RPMI7951 (cell line): ENCODE measurements at places on chromosomes 1 and 21. TPM values are rescaled to one million over a fixed set of nuclear protein-coding genes. Genes with fewer than 3 reads are reported as not detected.
A peak's percentile ranks its signal among the peaks of the same experiment; 100 is the strongest.

GRCh38 chr1:2385606-2386280 is 5.6 kb downstream of the MORN1 start:
- no peak for DNase-seq

GRCh38 chr21:35593000-35593502 is 467.3 kb downstream of the SETD4 start:
- peak; percentile 25 for DNase-seq

The SLAMF9 gene
- 0.60 and 0.88 TPM in 2 replicates for total RNA-seq

The LRRC3 gene
- total RNA-seq, result 1.6 and 1.9 TPM in 2 replicates

GRCh38 chr1:183137782-183138181 is 48.3 kb upstream of the LAMC2 start:
- DNase-seq, result no peak

- DNase-seq, result no peak
Measured at GRCh38 chr21:41897047-41897669, 18.0 kb upstream of the PRDM15 start.

DNA sequence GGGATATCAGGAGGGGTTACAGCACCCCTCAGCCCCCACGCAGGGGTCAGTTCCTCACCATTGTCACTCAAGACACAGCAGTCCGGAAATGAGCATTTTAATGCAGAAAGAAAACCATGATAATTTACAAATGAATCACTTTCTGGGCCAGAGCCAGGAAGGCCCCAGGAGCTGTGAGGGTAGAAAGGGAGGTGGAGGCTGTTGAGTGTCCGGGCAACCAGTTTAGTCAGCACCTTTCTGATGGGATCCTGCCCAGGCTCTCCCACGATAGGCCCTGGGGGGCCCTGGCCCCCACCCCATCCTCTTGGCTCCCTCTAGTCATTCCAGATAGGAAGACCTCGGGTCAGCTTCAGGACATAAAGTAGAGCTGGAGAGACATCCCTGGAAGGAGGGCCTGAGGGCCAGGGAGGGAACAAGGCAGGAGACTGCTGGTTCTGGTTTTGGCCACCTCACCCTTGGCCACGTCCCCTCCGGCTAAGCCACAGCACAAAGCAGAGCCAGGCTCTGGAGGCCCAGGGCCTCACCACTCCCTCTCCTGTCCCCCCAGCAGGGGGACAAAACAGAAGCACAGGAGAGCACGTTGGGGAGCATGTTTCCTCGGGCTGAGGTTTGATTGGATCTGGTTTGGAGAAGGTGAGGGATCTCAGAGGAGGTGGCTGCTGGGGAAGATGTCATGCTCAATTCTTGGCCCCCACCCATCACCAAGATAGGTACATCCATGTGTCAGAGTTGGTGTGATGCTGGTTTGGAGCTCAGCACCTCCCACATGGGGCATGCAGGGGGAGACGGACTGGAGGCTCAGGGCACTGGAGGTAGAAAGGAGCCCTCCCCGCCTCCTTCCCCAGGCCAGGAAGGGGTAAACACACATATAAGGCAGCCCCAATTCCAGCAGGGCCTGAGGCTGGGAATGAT is 20.6 kb downstream of the ETNK2 start:
- peak; percentile 95 for DNase-seq

The DIO1 gene
- total RNA-seq, result 0.39 TPM in 1 of 2 replicates, not detected in the other

The TMEM82 gene
- not detected in 2 replicates for total RNA-seq

The SYT11 gene
- total RNA-seq, result 8.5 and 10.9 TPM in 2 replicates

The LAX1 gene
- total RNA-seq, result 0.36 TPM in 1 of 2 replicates, not detected in the other

The NBPF1 gene
- 13.4 and 18.9 TPM in 2 replicates for total RNA-seq

The A3GALT2 gene
- not detected in 2 replicates for total RNA-seq

DNA sequence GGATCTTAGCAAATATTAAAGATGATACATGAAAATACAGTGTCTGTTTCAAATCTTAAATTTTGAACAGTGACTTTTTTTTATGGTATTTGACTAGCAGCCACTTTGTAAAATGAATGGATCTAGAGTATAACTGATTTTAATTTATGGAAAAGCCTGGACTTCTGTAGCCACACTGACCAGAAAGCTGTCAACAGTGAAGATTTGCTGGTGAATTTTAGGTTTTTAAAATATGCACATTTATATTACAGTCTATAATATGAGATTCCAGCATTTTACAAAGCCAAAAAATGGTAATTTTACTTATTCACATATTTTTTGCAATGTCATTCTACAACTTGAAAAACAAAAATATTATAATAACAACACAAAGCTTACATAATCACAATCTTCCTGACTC is 131.8 kb downstream of the NEGR1 start:
- no peak for DNase-seq

- peak; percentile 87 for DNase-seq
Measured at GRCh38 chr1:111565079-111565478, 54.5 kb upstream of the RAP1A start.

GRCh38 chr1:110161849-110162248 is 11.6 kb downstream of the SLC6A17 start:
- no peak for DNase-seq

DNA sequence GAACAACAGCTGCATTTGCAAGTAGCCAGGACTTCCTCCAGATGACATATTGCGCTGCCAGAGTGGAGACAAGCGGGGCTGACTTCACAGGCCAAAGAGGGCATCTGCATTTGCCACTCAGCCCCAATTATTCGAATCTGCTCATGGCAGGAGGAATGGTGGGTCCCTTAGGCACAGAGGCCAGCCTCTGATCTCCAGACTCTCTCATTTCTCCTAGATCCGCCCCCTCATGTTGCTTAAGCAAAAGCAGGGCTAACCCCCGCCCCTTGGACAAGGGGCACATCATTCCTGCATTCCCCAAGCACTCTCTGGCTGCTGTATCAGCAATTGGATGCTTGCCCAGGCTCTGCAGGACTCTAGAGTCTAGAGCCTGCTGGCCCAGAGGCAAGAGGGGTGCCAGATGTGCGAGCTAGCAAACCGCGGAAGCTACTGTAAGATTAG is 262.4 kb downstream of the ST6GALNAC3 start:
- DNase-seq, result peak; percentile 87

GRCh38 chr1:8211883-8212579 is 105.9 kb upstream of the SLC45A1 start:
- DNase-seq, result peak; percentile 99

- no peak for DNase-seq
Measured at GRCh38 chr1:119470958-119471357, 36.1 kb upstream of the HSD3B1 start.

DNA sequence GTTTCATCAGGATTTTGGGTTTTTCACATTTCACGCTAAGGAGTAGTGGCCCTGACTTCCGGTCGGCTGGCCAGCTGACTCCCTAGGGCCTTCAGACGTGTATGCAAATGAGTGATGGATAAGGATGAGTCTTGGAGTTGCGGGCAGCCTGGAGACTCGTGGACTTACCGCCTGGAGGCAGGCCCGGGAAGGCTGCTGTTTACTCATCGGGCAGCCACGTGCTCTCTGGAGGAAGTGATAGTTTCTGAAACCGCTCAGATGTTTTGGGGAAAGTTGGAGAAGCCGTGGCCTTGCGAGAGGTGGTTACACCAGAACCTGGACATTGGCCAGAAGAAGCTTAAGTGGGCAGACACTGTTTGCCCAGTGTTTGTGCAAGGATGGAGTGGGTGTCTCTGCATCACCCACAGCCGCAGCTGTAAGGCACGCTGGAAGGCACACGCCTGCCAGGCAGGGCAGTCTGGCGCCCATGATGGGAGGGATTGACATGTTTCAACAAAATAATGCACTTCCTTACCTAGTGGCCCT is 23.1 kb upstream of the TNFRSF1B start:
- peak; percentile 99 for DNase-seq

The NBPF6 gene
- 2.5 TPM in 2 replicates for total RNA-seq

DNA sequence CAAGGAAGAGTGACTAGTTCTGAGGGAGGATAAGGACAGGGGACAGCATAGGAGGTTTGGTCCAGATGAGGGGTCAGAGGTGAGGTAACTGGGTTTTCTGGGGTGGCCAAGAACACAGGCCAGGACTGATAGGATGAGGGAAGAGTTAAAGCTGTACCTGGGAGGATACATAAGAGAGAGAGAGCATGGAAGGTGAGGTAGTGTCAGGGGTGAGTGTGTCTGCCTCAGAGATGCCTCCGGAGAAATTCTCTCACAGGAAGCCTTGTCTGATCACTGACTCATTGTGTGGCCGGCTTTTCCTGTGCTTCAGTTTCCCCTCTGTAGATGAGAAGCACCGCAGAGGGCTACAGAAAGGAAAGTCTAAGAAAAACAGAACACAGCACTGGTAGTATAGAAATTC is 40.2 kb downstream of the FASLG start:
- DNase-seq, result peak; percentile 77

The UTS2 gene
- 0.10 TPM in 1 of 2 replicates, not detected in the other for total RNA-seq

GRCh38 chr1:154270833-154271232 is 1.6 kb upstream of the HAX1 start:
- DNase-seq, result no peak

DNA sequence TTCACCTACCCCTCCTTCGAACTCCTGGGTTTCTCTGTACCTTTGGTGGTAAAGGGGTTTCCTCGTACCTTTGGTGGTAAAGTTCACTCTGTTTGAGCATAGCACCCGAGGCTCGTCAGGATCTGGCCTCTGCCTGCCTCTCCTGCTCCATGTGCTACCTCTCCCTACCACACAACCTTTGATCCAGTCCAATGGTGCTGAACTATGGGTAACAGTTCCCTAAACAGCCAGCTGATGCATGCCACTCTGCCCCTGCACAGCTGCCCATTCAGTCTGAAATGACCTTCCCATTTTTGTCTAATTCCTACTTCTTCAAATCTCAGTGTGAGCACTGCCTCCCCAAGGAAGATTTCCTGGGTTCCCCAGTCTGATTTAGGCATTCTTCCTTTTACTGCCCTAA is 14.0 kb downstream of the OVAAL start:
- no peak for DNase-seq

The RCC2 gene
- total RNA-seq, result 60.7 and 61.9 TPM in 2 replicates

GRCh38 chr1:98053471-98054366 is 132.9 kb upstream of the DPYD start:
- DNase-seq, result peak; percentile 78

The TMEM54 gene
- 110 and 148 TPM in 2 replicates for total RNA-seq
